ENCODE measurements at places on chromosomes 12 and 14. TPM values are rescaled to one million over a fixed set of nuclear protein-coding genes. Genes with fewer than 3 reads are reported as not detected.

The PCED1B gene
- 0.67 TPM for total RNA-seq

The WNT1 gene
- not detected for total RNA-seq

The SMARCD1 gene
- 14.3 TPM for total RNA-seq

The OR6C74 gene
- total RNA-seq: not detected

The SLC17A8 gene
- total RNA-seq: not detected

The MANSC4 gene
- not detected for total RNA-seq

The DDIT3 gene
- 16.4 TPM for total RNA-seq

The SELPLG gene
- 4.2 TPM for total RNA-seq

The CELA1 gene
- not detected for total RNA-seq

The NGB gene
- not detected for total RNA-seq

The FGD4 gene
- 17.3 TPM for total RNA-seq

The LRP1 gene
- 121 TPM for total RNA-seq

The PLCZ1 gene
- total RNA-seq: not detected

The C14orf93 gene
- total RNA-seq: 5.5 TPM

The MOAP1 gene
- total RNA-seq: 55.9 TPM

The CNTN1 gene
- 0.46 TPM for total RNA-seq

The ANO2 gene
- total RNA-seq: 12.6 TPM

The NDRG2 gene
- total RNA-seq: 327 TPM

The TTC9 gene
- 0.91 TPM for total RNA-seq

The TSPAN31 gene
- 27.5 TPM for total RNA-seq

The OGFOD2 gene
- total RNA-seq: 14.2 TPM

The SLC38A2 gene
- 144 TPM for total RNA-seq

The SIX6 gene
- total RNA-seq: not detected

The KRT75 gene
- not detected for total RNA-seq

The B4GALNT3 gene
- 32.1 TPM for total RNA-seq

The SMAGP gene
- 2.8 TPM for total RNA-seq

The KRT83 gene
- not detected for total RNA-seq

The HSPB8 gene
- 529 TPM for total RNA-seq

The KIF26A gene
- 6.3 TPM for total RNA-seq

The KRT82 gene
- total RNA-seq: not detected

The CLEC2D gene
- 4.5 TPM for total RNA-seq

The NKX2-1 gene
- total RNA-seq: not detected

The PRH2 gene
- not detected for total RNA-seq

The ACRBP gene
- 0.51 TPM for total RNA-seq

The RNASE4 gene
- 9.4 TPM for total RNA-seq

The ENDOU gene
- total RNA-seq: 0.11 TPM

The CAPRIN2 gene
- 21.2 TPM for total RNA-seq

The LRP1-AS gene
- total RNA-seq: not detected

The ABHD12B gene
- not detected for total RNA-seq

The PYGL gene
- 8.3 TPM for total RNA-seq

The PTGER2 gene
- total RNA-seq: 0.65 TPM

The EMP1 gene
- total RNA-seq: 99.9 TPM

The SOAT2 gene
- not detected for total RNA-seq

The NEK9 gene
- 109 TPM for total RNA-seq

The TAS2R13 gene
- total RNA-seq: 0.27 TPM

The ARHGEF40 gene
- 21.2 TPM for total RNA-seq

The FAM90A1 gene
- total RNA-seq: not detected

The KRT85 gene
- not detected for total RNA-seq

The CTSG gene
- 2.4 TPM for total RNA-seq
